Cardiac muscle cell (in vitro differentiated cells and primary cell): ENCODE measurements at places on chromosomes 16 and 17.

- H3K36me3 ChIP-seq, result no peaks in the 10 kb centered on the region
These were observed at the start of gene VAT1L for GRCh38 chr16:77788181-77789084. VAT1L (plus strand) TSS chr16:77788564; CDS start chr16:77788683, 119 bp downstream.

- no peak overlapping the region for H3K27ac ChIP-seq
- no peak for DNase-seq
- no peaks in the 10 kb centered on the region for H3K4me1 ChIP-seq
- H3K27me3 ChIP-seq, result no peaks in the 10 kb centered on the region
These were observed 617.0 kb upstream of the CDH5 start for GRCh38 chr16:65749506-65749905.

- H3K27ac ChIP-seq, result no peak overlapping the region
- DNase-seq, result peak; percentile 72
- no peaks in the 10 kb centered on the region for H3K36me3 ChIP-seq
- H3K27me3 ChIP-seq, result no peaks in the 10 kb centered on the region
These were observed 13.3 kb upstream of the RPL38 start for GRCh38 chr17:74190154-74190553.

DNA sequence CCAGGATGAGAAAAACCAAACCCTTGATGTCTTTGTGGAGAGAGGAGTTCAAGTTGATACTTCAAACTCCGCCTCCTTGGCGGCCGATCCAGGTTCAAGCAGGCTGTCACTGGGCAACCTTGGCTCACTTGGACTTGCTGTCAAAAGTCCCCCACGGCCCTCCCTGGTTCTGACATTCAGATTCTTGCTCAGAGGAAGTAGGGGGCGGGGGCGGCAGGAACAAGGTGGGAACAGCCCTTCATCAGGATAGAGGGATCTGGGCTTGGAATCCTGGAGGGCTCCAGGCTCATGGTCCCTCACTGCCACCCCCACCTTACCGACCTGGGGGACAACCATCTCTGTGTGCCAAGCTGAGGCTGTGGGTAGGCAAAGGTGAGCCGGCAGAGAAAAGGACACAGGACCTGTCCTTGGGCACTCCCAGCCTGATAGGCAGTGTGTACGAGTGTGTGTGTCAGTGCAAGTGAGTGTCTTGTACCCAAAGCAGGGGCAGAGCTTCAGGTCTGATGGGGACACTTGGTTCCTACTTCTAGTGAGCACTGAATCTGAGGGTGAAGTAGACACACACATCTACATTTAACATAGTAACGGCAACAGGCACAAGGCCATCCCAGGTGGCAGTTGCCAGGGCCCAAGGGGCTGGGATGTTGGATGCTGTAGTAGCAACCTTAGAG is 6.6 kb upstream of the TSPOAP1 start:
- peaks cover 24% of the 10 kb centered on the region for H3K4me1 ChIP-seq
- no peak overlapping the region for H3K4me3 ChIP-seq
- H3K36me3 ChIP-seq, result no peaks in the 10 kb centered on the region
- DNase-seq, result no peak
- no peaks in the 10 kb centered on the region for H3K27me3 ChIP-seq
- H3K27ac ChIP-seq, result no peak overlapping the region

DNA sequence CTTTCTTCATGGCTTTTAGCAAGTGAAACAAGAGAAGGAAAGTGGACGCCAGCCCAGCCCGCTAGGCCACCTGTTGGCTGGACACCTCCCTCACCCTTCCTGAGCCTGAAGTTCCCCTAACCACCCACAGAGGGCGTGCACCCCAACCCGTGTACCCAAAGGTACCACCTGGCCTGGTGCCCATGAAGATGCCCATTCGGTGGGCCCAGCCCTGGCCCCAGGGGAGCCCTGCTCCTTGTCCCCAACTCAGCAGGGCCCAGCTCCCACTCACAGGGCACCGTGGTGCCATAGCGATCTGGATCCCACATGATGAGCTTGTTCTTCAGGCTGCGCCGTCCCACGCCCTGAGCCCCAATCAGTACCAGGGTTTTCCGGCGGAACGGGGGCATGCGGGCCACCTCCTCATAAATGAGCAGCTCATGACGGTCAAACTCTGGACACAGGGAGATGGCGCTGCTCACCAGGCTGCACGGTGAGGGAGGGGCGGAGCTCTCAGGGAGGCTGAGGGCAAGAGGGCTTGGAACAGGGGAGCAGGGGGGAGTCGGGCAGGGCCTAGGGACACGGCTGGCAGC is 26.8 kb downstream of the MPP2 start:
- no peaks in the 10 kb centered on the region for H3K36me3 ChIP-seq
- DNase-seq, result peak; percentile 13
- H3K4me3 ChIP-seq, result no peak overlapping the region
- no peaks in the 10 kb centered on the region for H3K4me1 ChIP-seq

DNA sequence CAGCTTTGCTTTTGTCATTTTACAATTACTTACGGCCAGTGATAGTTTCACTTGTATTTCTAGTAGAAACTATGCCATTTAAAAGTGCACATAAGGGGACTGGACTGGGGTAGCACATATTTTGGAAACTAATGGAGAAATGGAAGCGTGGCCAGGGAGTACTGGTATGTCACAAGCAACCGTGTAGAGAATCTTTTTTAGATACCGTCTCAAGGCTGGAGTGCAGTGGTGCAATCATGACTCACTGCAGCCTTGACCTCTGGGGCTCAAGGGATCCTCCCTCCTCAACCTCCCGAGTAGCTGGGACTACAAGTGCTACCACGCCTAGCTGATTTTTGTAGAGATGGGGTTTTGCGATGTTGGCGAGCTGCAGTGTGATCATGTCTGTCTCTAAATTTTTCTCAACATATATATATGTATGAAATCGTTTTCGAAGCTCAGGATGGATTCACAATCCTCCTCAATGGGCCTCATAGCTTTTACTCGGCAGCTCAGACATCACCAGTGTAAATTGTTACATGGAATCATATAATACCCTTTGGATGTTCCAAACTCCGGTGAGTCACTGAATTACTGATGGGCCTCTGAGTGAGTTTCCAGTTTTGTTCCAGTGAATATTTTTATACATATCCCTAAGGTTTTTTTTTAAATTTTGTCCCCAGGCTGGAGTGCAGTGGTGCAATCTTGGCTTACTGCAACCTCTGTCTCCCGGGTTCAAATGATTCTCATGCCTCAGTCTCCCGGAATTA is 51.7 kb downstream of the ZNF778 start:
- peaks cover 25% of the 10 kb centered on the region for H3K36me3 ChIP-seq
- no peaks in the 10 kb centered on the region for H3K27me3 ChIP-seq
- H3K4me3 ChIP-seq, result no peak overlapping the region
